Mammary epithelial cell (primary cell): ENCODE measurements at places on chromosomes 7 and 10.

DNA sequence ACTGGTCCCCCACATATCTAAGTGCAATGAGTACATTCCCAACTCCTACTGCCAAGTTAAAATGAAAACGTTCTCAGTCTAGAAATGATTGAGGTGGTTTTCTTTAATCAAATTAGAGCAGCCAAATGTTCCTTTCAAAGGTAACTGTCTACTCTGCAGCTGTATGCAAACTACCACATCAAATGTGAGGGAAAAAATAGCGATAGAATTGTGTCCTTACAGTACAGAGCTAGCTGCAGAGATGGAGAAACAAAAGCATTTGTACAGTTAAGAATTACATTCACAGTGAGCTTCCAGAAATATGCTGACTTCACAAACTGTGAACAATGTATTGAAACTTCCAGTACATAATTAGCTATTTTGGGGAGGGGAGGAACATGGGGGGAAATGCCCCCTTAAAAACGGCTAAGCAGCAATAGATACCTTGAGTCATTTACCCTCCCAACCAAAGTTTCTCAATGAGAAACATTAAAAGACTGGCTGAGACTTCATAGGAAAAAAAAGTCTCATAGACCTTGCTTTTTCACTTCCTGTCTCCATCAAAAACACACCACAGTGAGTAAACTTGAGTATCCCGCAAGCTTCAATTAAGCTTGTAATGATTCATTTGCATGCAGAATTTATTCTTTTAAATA lies 22.9 kb downstream of the CDK6 start:
- peak; percentile 31 for DNase-seq

GRCh38 chr10:131697476-131698128 lies 203.2 kb upstream of the PPP2R2D start:
- no peak for DNase-seq

- no peak for DNase-seq
Observed at GRCh38 chr10:18059826-18060559, 80.2 kb upstream of the CACNB2 start.

GRCh38 chr10:118903251-118903650 lies 126.3 kb upstream of the NANOS1 start:
- DNase-seq = no peak

- DNase-seq = peak; percentile 48
Observed at GRCh38 chr7:18357691-18358090, 137.9 kb upstream of the HDAC9 start.

- DNase-seq = no peak
Observed at GRCh38 chr10:11403116-11403515, 208.3 kb downstream of the USP6NL start.

DNA sequence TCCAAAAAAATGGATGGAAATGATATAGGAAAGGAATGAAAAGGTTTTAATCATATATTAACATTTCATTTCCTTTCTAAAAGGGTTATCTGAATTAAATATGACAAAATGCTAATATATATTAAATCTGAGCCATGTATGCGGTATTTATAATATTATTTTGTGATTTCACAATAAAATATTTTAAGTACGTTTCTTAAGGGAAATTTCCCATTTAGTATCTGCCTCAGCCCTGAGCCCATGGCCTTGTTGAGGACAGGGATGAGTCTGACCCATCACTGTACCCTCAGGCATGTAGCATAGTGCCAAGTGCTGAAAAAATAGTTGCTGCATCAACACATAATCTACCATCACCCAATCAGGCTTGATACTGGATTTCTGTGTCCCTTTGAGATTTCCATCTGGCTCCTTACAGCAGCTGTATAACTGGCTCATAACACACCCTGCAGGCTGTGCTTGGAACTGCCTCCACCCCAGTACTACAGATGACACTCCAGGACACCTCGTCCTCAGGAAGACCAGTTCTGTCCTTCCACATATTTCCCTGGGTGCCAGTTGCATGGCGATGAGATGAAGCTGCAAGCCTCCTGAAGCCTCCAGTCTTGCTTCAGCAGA lies 59.4 kb upstream of the ASAH2 start:
- DNase-seq = no peak

- DNase-seq = peak; percentile 98
Observed at GRCh38 chr7:27134392-27134791, 3.8 kb upstream of the HOXA4 start.

DNA sequence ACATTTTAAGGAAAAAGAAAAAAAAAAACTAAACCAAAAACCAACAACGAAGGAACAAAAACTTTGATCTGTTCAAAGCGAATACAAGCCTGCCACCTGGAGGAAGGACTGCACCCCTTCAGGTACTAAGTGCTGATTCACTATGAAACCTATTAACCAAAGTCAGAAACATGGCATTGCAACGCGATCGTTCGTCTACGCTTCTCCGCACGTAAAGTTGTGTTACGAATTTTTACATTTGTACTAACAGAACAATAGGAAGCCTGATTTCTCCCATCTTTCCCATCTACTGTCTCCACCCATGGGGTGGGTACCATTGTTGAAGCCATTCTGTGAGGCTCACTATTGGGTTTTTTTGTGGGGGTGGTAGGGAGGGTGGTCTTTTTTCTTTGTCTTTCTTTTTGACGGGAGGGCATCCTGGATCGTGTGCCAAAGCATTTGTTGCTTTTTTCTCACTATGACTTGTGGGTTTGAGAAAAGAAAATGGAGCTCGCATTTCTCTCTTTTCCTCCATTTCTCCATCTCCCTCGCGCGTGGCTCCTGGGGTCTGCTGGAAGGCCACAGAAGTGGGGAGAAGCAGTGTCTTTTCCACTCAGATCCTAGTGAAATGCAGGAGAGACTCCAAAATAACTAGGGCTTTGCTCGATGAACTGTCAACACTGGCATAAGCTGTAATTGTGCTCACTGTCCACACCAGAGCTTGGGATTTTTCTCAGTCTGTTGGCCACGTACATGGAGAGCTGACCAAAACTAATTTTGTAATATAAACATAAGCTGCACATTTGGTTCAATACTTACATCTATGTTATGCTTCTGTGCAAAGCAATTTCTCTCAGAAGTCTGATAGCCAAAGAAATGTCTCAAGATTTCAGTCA lies 100.9 kb upstream of the YAE1 start:
- peak; percentile 39 for DNase-seq

DNA sequence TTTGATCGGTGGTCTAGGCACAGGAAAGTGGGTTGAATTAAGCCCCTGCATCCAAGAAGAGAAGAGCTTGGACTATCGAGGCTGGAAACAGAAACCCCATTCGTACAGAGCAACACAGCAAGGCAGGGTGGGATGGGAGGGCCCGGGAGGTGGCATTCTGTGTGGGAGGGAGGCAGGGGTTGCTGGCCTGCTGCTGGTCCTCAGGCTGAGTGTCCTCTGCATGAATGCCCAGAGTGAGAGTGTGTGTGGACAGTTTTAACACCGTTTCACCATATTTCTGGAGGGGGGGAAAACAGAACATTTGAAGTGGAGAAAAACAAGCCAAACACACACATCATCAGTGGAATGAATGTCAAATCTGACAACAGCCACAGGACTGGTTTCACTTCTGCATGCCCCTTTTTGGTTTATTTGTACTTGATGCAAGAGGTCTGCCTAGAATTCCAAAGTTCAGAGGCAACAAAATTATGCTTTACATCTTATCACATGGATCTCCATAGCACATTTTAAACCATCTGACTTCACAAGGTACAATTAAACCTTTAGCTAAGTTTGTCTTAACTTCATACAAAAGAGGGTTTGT lies 11.1 kb upstream of the ENO4 start:
- DNase-seq = no peak

GRCh38 chr10:23370106-23370505 lies 25.5 kb upstream of the C10orf67 start:
- DNase-seq = peak; percentile 28

DNA sequence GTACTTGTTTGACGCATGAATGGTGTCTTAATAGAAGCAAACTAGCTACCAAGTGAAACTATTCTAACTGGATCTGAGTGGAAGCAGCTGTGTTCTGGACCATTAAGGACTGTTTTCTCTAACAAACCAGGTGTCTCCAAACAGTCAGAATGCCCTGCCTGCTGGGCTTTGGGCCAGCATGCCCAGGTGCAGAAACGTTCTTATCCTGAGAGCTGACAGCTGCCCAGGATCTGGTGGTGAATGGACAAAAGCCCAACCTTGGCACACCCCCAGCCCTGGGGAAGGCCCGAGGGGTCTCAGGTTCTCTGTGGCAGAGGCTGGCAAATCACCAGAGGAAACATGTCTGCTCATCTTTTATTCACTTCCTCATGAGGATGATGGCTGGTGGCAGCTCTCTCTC lies 48.2 kb upstream of the LAMB4 start:
- peak; percentile 17 for DNase-seq

GRCh38 chr7:101465131-101465530 lies 102.5 kb downstream of the COL26A1 start:
- no peak for DNase-seq

DNA sequence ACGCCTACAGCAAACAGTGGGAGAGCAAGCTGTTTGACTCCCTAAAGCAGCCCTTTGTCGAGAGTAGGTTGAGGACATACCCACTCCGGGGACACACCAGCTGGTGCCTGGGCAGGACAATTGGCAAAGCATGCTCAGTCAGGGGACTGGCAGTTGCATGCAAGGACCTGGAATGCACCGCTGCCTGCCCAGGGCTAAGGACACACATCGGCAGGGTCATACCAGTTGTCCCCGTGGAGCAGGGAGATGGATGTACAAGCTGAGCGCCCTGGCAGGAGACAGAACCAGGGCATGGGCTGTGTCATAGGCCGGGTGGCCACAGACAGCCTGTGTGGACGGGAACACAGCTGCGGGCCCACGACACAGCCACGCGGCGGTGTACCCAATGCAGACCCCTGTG lies 18.3 kb upstream of the ELN start:
- DNase-seq = no peak

- no peak for DNase-seq
Observed at GRCh38 chr10:103928784-103929183, 10.8 kb upstream of the STN1 start.

DNA sequence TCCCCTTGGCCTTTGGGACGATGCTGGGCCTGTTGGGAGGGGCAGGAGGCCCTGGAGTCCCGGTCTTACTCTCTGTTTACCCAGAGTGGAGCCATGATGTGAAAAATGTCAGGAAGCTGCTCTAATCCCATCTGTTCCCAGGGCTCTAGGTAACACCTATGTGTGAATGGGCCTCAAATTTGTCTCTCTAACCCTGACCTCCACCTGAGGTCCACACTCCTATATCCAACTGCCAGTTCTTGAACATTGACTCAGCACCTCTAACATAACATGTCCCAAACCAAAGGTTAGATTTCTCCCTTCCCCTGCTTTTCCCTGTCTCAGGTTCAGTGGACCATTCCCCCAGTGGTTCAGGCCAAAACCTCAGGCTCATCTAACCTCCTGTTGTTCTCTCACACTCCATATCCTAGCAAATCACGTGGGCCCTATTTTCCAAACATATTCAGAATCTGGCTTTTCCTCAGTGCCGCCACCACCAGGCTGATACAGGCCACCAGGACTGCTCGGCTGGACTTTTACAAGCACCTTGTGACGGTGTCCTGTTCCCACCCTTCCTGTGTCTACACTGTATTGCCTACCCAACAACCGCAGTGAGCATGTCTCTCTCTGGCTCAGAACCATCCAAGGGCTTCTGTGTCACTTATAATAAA lies 130.6 kb downstream of the ATXN7L1 start:
- no peak for DNase-seq

GRCh38 chr7:27614095-27614494 lies 48.6 kb downstream of the HIBADH start:
- DNase-seq = no peak

DNA sequence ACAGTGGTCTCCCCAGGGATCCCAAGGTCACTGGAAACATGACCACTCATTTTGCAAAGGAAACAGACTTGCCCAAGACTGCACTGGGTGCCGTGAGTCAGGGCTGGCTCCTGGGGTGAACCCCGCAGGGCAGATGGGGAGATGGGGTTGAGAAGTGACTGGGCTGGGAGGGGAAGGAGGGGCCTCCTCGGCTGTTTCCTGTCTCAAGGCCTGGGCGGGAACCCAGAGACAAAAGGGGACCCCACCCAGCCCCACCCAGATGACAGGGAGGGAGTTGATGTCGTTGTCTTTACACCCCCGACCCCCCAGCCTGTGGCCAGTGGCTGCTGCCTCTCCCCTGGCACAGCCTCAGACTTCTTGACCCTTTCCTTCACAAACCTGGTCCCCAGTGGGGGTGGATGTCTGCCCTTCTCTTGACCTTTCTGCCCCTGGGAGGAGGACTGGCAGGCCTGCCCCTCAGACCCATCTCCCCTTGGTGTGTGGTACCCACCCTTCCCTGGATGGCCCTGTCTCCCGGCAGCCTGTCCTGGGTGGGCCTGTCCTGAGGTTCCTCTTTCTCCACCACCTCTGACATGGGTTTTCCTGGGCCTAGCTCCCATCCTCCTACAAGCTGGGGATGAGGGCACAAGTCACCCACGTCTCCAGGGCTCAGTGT lies 1.4 kb downstream of the MYO1G start:
- DNase-seq = no peak

GRCh38 chr10:6383096-6383812 lies 180.5 kb downstream of the PFKFB3 start:
- DNase-seq = no peak

- DNase-seq = peak; percentile 41
Observed at GRCh38 chr7:66682350-66683093, 53.8 kb downstream of the KCTD7 start.

DNA sequence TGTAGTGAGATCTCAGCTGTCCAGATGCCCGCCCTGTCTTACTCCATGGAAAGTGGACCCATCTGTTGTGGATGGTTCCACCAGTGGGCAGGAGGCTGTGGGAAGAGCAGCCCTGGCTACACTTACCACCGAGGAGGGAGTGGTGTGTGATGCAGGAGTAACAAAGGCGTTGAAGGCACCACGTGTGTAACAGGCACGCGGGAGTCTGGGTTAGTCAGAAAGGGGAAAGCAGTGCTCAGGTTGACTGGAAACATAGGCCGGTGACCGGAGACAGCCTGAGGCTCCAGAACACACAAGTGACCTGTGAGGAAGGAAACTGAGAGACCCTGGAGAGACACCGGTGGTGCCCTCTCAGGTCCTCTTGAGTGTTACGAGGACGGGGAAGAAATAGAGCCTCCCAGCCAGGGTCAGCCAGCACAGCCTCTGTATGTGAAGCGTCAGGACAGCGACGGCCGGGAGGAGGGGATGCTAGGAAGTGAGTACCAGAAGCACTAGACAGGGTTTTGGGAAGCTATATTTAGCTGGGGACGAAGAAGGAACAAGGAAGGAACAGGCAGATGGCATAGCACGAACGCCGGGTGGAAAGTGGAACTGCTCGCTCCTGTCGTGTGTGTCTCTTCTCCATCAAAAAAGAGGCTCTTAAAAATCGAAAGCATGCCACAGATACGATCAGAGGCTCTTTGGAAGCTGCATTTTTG lies 51.7 kb downstream of the DAGLB start:
- DNase-seq = no peak

- no peak for DNase-seq
Observed at GRCh38 chr10:58840840-58841435, 328.3 kb downstream of the BICC1 start.
